ENCODE measurements at places on chromosomes 13 and 19. TPM values are rescaled to one million over a fixed set of nuclear protein-coding genes. Genes with fewer than 3 reads are reported as not detected.

The MED26 gene
- total RNA-seq: 7.6 TPM

DNA sequence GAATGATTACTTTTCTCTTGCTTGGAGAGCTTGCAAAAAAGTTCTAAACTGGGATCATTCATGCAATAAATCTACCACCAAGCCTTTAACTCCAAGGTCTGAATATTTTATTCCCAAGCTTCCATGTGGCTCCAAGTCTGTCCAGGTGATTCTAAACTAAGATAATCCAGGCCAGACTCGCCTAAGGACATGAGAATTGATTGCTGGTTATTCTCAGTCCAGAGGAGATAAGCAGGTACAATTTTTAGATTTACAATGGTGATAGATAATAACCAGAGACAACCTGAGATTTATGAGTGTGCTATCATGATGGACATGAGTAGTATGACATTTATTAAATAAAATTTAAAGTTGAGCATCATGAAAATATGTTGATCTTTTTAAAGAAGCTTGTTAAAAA is 156.5 kb upstream of the SPRY2 start:
- DNase-seq: no peak

DNA sequence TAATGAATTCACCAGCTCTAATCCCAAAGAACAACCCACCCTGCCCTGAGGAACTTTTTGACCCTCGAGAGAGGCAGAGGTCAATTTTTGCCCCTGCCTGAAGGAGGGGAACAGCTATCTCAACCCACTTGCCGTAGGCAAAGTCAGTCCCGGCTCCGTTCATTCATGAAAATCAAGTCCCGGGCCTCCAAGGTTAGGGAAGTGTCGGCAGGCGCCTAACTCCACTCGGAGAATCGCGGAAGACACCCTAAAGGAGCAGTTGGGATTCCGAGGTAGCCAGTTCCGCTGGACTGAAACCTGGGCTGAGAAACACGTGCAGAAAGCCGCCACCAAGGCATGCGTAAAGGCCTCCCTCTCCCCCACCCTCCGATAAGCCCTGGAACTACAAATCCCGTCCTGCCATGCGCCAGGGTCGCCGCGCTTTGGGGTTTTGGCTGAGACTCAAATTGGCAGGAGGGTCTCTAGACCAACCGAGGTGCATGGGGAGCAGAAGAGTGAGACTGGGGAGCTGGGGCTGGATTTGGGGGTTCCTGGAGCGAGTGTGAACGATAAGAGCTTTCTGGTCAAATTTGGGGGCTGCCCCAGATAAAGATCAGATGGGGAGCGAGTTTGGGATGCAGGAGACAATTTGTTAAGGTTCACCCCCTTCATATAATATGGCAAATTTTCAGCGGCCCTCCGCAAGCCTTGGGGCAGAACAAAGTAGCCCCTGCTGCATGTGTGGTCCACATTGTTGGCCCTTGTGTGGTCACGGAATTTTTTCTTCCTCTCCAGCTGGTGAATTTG is at the start of gene TNPO2:
Gene TNPO2, minus strand, starts transcription at position 292 of the 786 bp plus-strand sequence. CDS start 2,955 bp downstream, outside the sequence.
- DNase-seq: no peak

DNA sequence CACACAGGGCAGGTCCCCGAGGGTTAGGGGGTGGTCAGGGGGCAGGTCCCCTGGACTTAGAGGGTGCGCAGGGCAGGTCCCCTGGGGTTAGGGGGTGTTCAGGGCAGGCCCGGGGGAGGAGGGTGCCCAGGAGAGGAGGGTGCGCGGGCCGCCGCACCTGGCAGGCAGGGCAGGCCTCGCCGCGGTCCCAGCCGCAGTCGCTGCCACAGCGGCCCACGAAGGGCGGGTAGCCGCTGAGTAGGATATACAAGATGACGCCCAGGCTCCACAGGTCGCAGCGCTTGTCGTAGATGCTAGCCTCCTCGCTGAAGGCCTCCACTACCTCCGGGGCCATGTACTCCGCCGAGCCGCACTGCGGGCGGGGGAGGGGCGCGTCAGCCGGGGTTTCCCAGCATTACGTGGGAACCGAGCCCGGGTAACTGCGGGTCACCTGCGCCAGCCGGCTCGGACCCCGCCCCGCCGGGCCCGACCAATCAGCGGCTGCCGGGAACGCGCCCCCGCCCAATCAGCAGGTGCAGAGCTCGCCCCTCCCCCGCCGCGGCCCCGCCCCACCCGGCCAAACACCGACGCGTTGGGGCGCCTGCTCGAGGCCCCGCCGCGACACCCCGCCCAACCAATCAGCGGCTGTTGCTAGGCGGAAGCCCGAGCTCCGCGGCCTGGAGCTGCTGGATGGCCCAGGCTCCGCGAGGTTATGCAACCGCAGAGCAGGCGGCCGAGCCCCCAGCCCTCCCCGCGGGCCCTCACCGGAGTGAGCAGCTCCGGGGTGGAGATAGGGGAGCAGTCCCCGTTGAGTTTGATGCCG is 9.2 kb downstream of the MKNK2 start:
- peak; percentile 89 for DNase-seq

DNA sequence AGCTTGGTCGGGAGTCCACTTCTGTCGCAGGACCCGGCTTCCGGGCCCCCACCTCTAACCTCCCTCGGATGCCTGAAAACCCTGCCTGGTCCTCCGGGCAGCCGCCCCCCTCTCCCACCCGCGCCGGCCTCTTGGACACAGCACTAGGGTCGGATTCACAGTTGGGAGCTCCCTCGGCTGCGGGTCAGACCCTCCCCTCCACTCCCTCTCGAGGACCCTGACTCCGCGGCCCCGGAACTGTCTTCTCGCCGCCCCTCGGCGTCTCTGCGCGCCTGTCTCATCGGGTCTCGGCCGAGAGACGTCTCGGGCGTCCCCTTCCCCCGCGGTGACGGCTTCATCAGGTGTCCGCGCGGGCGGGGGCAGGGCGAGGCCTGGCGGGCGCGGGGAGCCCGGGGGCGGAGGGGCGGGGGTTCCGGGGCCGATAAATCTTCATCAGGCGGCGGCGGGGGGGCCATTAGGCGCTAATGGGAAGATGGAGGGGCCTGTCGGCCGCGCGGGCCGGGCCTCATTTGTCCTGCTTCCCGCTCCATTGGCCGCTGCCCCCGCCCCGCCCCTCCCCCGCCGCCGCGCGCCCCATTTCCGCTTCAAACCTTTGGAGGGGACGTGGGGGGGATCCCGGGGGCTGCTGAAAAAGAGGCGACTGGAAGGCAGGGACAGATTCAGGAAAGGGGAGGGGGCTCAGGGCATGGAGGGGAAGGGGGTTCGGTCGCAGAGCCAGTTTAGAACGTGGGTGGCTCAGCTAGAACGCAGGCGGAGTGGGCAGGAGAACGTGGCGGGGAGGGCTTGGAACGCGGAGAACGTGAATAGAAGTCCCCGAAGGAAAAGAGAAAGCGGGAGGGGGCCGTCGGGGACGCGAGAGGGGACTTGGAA is 11.8 kb upstream of the ERFL start:
- DNase-seq: no peak

Data from foreskin keratinocyte (primary cell).